ENCODE measurements at places on chromosomes 6 and 20. TPM values are rescaled to one million over a fixed set of nuclear protein-coding genes. Genes with fewer than 3 reads are reported as not detected.

DNA sequence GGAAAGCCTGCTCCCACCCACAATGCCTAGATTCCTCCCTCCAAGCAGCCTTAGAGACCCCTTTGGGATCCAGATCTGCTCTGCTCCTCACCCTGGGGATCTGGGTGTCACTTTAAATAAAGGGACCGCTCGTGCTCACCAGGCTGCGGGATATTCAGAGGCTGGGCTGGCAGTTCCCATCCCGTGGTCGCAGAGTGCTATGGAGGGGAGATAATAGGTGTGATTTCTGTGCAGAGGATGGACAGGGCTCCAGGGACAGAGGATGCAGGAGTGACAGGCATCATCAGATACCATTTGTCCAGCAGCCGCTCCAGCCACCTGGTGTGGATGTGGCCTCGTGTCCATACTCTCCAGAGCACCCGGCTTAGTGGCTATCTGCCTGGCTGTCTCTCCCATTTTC is 415.9 kb upstream of the SULF2 start:
- H3K27ac ChIP-seq: no peak overlapping the region
- no peaks in the 10 kb centered on the region for H3K36me3 ChIP-seq
- DNase-seq: no peak
- H3K4me1 ChIP-seq: no peaks in the 10 kb centered on the region
- H3K27me3 ChIP-seq: no peaks in the 10 kb centered on the region

- no peaks in the 10 kb centered on the region for H3K36me3 ChIP-seq
- peak; percentile 45 for DNase-seq
- H3K4me1 ChIP-seq: no peaks in the 10 kb centered on the region
- no peak overlapping the region for H3K4me3 ChIP-seq
- H3K27me3 ChIP-seq: no peaks in the 10 kb centered on the region
These were observed 346.4 kb downstream of the CDC5L start for GRCh38 chr6:44733868-44734267.

DNA sequence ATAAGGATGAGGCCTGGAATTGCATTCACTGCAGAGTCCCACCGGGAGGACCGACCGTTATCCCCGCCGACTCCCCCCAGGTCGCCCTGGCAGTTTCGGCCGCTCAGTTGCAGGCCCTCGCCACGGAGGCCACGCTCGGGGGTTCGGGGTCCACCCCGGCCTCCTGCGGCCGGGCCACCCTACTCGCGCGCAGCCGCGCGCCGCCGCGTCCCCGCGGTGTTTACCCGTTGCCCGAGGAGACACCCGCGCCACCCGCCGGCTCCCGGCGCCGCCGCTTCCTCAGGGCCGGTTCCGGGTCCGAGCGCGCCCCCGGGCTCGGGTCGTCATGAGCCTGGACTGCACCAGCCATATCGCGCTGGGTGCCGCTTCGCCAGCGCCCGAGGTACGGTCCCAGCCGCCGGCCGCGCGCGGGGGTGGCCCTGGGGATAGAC is at the start of gene CCDC170:
CCDC170 (plus strand) TSS at position 214 of the 431 bp plus-strand sequence; CDS start at position 326, 112 bp downstream.
- H3K27ac ChIP-seq: peak within 1 kb of the TSS; percentile 85
- peak within 1 kb of the TSS; percentile 59 for H3K4me3 ChIP-seq
- peak; percentile 76 for DNase-seq

DNA sequence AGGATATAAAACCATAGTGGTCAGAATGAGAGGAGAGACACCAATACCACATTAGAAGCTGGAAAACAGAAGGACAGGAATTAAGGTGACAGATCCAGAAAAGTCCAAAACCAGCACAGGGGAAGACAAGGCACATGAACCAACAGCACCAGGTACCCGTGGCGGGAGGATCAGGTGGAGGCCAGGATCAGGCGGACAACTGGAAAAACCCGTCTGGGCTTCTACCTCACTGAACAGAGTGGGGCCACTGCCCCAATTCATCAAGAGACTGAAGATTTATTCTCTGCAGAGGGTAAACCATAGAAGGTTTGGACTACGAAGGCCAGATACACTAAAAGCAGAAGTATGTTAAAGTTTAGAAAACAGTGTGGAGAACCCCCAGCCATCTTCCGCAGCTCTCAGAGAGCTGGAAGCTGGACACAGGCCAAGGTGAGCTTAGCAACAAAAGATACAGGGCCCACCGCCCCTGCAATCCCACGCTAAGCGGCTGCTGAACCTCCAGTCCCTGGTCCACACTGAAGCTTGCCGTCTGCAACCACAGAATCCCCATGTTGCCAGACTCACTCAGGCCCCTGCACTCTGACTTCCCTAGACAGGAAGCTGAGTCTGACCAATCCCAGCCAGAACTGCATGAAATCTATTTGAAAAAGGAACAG is 29.9 kb downstream of the ABHD12 start:
- DNase-seq: no peak
- no peaks in the 10 kb centered on the region for H3K4me1 ChIP-seq
- H3K27ac ChIP-seq: peak overlapping the region; percentile 45
- no peaks in the 10 kb centered on the region for H3K36me3 ChIP-seq
- H3K4me3 ChIP-seq: no peak overlapping the region

GRCh38 chr20:58927490-58928061 is 53.5 kb upstream of the NELFCD start:
- no peak for DNase-seq
- no peaks in the 10 kb centered on the region for H3K36me3 ChIP-seq
- H3K4me3 ChIP-seq: no peak overlapping the region
- H3K4me1 ChIP-seq: no peaks in the 10 kb centered on the region
- no peaks in the 10 kb centered on the region for H3K27me3 ChIP-seq

DNA sequence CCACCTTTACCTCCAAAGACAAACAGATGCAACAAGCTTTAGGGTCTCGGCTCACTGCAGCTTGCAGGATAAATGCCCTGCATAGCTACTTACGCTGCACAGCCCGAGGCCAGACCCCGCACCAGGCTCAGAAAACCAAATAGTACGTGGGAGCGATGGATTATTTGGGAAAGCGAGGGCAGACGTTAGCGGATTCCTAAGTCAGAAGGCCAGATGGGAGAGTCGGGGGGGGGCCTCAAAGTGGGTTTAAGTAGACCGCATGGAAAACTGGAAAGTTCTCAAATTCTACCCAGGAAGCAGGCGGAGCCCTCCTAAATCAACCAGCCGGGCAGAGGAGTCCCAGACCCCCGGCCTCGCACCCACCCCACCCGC is 382 bp downstream of the SFT2D1 start:
- no peak for DNase-seq
- no peaks in the 10 kb centered on the region for H3K27me3 ChIP-seq
- H3K36me3 ChIP-seq: no peaks in the 10 kb centered on the region
- H3K27ac ChIP-seq: peak overlapping the region; percentile 99
- H3K4me3 ChIP-seq: peak overlapping the region; percentile 93

DNA sequence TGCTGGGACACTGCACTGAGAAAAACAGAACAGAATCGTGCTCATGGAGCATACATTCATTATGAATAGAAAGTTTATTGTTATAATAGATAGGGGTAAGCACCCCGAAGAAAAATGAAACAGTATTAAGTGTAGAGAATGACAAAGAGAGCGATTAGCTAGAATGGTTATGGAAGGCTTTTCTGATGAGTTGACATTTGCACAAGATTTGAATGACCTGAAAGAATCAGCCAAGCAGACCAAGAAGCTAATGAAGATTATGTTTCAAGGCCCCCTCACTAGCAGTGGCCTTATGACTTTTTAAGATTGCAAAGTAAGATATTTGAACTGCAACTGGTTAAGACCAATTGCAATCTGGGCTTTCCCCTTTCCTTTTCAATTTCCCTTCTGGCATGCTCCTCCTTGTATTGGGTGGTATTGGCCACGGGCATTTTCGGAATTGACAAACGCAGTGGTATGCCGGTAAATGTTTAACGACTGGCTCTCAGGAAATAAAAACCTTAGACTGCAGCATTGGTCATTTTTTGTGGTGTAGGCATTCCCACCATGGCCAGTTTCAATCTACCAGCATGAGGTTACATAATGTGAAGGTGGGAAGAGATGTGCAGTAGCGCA is 120.0 kb upstream of the CITED2 start:
- no peak overlapping the region for H3K4me3 ChIP-seq
- DNase-seq: no peak
- no peak overlapping the region for H3K27ac ChIP-seq
- no peaks in the 10 kb centered on the region for H3K36me3 ChIP-seq

DNA sequence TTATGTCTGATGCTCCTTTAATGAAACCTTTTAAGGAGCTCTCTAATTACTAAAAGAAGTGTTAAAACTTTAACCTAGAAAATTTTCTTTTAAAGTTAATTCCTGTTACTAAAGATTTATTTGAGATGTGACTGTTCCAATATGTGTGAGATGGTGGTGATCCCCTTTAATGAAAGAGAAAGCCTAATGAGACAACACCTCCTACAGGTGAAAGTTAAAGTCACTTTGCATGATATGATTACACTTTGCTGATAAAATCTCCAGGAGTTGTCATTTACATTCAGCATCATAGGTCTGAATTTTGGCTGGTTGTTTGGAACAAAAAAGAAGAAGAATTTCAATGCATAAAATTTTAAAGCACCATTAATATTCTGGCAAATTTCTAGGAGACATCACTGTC is 307.4 kb downstream of the TRDN start:
- DNase-seq: no peak
- H3K4me3 ChIP-seq: no peak overlapping the region
- no peaks in the 10 kb centered on the region for H3K36me3 ChIP-seq
- H3K4me1 ChIP-seq: no peaks in the 10 kb centered on the region

LGSN gene
- total RNA-seq: not detected

- no peaks in the 10 kb centered on the region for H3K36me3 ChIP-seq
- no peak overlapping the region for H3K27ac ChIP-seq
- H3K27me3 ChIP-seq: peaks cover 8% of the 10 kb centered on the region
- no peak for DNase-seq
- no peak overlapping the region for H3K4me3 ChIP-seq
These were observed 34.7 kb upstream of the TBXT start for GRCh38 chr6:166202321-166202733.

DNA sequence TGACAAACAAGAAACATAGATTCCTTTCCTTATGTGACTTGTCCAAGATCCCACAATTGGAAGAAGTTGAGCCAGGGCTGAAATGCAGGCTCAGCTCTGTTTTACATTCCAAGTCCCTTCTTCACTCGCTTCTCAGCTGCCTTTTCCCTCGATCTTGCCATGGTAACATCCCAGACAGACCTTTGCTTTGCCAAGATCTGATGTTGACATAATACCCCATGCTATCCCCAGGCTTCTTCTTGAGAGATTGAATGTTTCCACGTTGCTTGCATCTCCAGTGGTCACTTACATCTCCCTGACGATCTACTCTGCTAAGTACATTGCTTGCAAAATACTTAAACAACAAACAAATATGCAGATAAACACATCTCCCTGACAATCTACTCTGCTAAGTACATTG is 63.5 kb downstream of the TBXT start:
- no peak overlapping the region for H3K27ac ChIP-seq
- no peaks in the 10 kb centered on the region for H3K4me1 ChIP-seq
- H3K27me3 ChIP-seq: no peaks in the 10 kb centered on the region
- H3K4me3 ChIP-seq: no peak overlapping the region
- no peak for DNase-seq

MATN4 gene
- not detected for total RNA-seq

DNA sequence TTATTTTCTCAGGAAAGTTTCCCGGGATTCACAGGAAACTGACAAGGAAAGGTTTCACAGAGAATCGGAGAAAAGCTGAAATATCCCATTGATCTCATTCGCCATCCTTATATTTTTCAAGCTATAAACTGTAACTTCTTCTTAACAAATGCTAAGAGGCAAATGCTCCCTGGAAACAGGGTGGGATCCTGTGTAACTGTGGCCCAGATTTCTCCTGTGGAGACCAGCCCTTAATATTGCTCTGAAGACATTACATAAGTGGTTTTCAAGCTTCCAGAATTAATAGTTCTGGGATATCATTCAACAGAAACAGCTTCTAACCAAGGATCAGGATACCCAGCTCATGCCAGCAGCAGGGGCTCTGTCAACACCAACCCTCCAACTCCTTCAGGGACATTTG is 69.2 kb downstream of the THBS2 start:
- H3K4me1 ChIP-seq: no peaks in the 10 kb centered on the region
- no peak overlapping the region for H3K27ac ChIP-seq
- no peak for DNase-seq
- no peaks in the 10 kb centered on the region for H3K27me3 ChIP-seq

DNA sequence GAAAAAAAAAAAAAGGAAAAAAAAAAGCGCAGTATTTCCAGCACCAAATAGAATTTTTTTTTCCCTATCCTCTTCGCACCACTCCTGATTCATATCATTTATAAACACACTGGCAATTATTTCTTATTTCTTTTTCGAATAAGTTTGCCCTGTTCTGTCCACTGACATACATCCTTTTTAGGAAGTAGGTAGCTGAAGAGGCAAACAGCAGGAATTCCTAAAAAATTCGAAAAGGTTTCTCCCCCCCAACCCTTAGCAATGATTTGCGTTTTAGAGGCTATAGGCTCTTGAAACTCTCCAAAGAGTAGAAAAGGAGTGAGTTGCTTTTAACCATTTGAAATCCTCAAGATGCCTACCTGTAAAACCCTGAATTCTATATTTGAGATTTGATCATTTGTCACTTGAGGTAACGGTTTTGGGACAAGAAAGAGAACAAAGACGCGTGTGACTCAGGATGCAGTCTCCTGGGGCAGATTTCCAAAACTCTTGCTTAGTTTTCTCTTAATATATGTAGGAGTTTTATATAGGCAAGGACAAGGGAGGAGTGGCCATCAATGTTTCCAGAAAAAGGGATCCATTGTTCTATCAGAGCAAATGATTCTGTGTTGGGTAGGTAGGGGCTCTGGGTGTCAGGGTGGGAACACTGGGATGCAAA is 531 bp upstream of the CCN2 start:
- peak overlapping the region; percentile 56 for H3K4me3 ChIP-seq
- no peak for DNase-seq
- no peaks in the 10 kb centered on the region for H3K4me1 ChIP-seq
- no peaks in the 10 kb centered on the region for H3K36me3 ChIP-seq
- peak overlapping the region; percentile 85 for H3K27ac ChIP-seq

CCM2L gene
- 6.8 TPM for total RNA-seq

GRCh38 chr6:140858381-140858971 is 1274.2 kb upstream of the GJE1 start:
- no peaks in the 10 kb centered on the region for H3K4me1 ChIP-seq
- no peak for DNase-seq
- H3K27ac ChIP-seq: no peak overlapping the region
- H3K4me3 ChIP-seq: no peak overlapping the region
- H3K36me3 ChIP-seq: no peaks in the 10 kb centered on the region

WFDC12 gene
- 0.73 TPM for total RNA-seq

CTAGE9 gene
- total RNA-seq: not detected

DNA sequence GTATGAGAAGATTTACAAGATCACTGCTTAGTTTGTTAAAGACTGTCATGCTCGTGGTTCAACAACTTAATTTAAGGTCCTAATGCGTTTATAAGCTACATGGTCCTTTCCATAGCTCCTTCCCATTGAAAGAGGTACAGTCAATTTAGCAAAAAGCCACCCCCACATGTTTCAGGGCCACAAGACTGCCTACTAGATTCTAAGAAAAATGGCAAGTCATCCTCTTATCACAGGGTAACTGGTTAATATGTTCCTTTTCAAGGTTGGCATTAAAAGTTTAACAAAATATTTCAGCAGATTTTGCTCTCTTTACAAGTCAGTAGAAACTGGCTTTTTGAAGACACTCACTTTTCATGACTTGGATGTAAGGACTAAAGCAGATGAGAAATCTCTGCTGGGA is 15.7 kb downstream of the GSTA3 start:
- no peaks in the 10 kb centered on the region for H3K36me3 ChIP-seq
- H3K4me1 ChIP-seq: no peaks in the 10 kb centered on the region
- H3K27me3 ChIP-seq: no peaks in the 10 kb centered on the region
- H3K27ac ChIP-seq: no peak overlapping the region
- H3K4me3 ChIP-seq: no peak overlapping the region
- no peak for DNase-seq

GRCh38 chr20:10864076-10864672 is 190.4 kb upstream of the JAG1 start:
- peaks cover 12% of the 10 kb centered on the region for H3K4me1 ChIP-seq
- H3K27ac ChIP-seq: peak overlapping the region; percentile 34
- no peak overlapping the region for H3K4me3 ChIP-seq
- no peak for DNase-seq
- H3K27me3 ChIP-seq: no peaks in the 10 kb centered on the region

KCNK15 gene
- 1.8 TPM for total RNA-seq

Data from left lung (tissue), 14 donors.